Activated gamma-delta T cell treated with anti-CD3 and anti-CD28 coated beads, Interleukin-2, amount 50 U/mL, for 16 hours (primary cell): ENCODE measurements at places on chromosomes 5 and 9.

DNA sequence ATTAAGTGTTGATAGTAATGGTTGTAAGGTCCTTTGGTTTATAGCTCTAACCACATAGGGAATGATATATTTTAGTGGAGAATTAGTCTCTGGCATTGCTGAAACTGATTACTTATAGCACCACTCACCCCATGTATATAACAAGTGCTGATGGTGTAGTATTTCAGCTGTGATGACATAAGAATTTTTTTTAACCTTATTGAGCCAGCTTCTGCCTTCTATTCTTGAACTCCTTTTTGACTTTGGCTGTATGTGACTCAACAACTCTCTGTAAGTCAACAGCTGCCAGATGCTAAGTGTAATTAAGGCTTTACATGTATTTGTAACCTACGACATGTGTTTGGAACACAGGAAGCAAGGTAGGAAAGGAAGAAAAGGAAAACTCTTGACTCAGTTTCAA, 929.6 kb upstream of the WWC1 start:
- no peak for DNase-seq

- DNase-seq: no peak
Observed at GRCh38 chr9:15156241-15156640, 150.8 kb downstream of the TTC39B start.

DNA sequence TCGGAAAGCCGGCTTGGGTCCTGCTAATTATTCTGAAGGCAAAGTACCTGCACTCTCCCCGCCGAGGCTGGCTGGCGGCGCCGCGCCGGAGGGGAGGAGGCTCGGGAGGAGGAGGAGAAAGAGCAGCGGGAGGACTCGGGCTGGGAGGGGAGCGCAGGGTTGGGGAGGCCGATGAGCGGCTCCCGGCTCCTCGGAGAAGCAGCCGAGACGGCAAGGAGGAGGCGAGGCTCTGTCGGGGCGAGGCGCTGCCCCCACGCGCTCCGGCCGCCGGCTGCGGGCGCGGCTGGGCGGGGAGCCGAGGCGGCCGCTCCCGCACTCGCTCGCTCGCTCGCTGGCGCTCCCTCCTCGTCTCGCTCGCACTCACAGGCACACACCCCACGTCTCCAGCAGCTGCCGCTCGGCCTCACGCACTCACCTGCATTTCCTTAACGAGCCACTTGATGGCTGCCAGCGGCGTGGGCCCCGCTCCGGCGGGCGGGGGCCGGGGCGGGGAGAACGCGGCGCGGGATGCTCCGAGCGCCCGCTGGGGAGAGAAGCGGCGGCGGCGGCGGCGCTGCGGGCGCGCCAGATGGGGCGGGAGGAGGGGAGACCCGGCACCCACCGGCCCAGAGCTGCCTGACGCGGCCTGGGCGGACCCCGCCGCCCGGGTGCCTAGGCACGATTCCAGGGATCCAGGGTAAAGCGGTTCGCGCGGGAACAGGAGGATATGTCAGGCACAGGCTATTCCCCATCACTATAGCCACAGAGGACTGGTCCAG, at the start of gene PTPRD:
PTPRD (minus strand) TSS at position 362 of the 758 bp plus-strand sequence.
- no peak for DNase-seq

DNA sequence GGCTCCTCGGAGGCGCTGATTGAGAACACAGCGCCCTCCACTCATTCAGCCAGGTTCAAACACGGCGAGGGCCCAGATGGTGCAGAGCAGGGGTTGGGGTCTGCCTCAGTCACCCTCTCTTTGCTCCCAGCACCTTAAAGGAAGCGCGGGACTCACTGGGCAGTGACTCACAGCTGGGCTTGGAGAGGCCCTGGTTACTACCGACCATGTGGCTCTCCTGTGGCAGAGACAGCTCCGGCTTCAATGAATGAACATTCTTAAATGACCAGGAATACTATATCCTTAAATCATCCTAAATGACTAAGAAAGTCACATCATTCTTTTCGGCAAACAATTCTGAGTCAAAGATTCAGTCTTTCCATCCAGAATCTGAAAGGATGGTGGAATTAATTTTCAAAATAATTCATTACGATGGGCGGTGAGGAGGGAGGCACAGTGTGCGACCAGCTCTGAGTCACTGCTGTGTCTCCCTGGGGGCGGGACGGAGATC, 1.6 kb upstream of the INPP5E start:
- no peak for DNase-seq

DNA sequence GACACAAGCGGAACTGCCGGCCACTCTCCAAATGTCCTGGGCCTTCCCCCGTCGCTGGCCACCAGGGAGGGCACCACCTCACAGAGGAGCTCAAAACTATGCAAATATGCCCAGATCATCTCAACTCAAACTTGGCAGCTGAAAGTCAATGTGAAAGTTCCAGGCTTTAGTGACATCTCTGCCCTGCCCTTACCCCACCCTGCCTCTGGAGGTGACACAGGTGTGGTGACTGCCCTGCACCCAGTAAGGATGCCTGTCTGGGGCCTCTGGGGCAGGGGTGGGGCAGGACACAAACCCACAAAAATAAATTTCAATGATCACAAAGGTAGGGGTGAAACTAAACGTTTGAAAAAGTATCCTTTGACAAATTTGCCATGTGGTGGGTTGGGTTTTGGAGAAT, 213.4 kb downstream of the HSPA4 start:
- DNase-seq: no peak

GRCh38 chr5:96326902-96327301, 106.1 kb downstream of the PCSK1 start:
- DNase-seq: no peak

GRCh38 chr5:27312291-27312893, 274.0 kb upstream of the CDH9 start:
- DNase-seq: no peak

DNA sequence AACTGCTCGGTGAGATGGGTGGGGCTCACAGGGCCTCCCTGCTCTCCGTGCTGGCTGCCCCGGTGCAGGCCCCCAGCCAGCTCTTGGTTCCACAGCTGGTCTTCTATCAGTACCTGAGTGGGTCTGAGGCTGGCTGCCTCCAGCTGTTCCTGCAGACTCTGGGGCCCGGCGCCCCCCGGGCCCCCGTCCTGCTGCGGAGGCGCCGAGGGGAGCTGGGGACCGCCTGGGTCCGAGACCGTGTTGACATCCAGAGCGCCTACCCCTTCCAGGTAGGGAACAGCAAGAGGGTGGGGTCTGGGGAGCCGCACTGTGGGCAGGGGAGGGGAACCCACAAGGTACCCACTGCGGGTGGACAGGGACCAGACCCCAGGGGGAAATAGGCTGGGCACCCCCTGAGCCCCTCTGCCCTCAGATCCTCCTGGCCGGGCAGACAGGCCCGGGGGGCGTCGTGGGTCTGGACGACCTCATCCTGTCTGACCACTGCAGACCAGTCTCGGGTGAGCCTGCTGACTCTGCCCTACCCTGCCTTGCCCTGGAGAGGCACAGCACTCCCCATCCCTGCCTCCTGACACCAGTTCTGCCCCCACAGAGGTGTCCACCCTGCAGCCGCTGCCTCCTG, 2.8 kb downstream of the MAMDC4 start:
- no peak for DNase-seq

- DNase-seq: no peak
Observed at GRCh38 chr5:124986667-124987066, 240.2 kb upstream of the ZNF608 start.

DNA sequence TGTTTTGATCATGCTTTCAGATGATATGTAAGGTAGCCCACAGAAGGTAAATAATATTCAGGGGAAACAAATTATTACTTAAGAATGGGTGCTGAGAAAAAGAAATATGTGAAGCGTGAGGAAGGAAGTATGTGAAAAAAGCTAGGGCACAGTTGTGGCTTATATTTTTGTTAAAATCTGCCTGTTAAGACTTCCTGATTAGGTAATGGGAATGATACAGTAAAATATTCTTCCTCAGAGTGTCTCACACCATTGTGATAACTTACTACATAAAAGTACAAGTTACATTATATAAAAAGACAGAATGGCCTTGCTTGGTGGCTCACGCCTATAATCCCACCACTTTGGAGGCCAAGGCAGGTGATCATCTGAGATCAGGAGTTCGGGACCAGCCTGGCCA, 18.7 kb upstream of the PARP8 start:
- DNase-seq: no peak
